Karpas-422 (cell line): ENCODE measurements at places on chromosomes 12 and 14. TPM values are rescaled to one million over a fixed set of nuclear protein-coding genes. Genes with fewer than 3 reads are reported as not detected.

The LRIG3 gene
- not detected in 2 replicates for total RNA-seq

GRCh38 chr14:30002859-30003258 lies 75.2 kb upstream of the PRKD1 start:
- no peaks in the 10 kb centered on the region for H3K4me1 ChIP-seq
- no peak overlapping the region for H3K4me3 ChIP-seq
- no peak overlapping the region for H3K27ac ChIP-seq
- no peaks in the 10 kb centered on the region for H3K36me3 ChIP-seq
- no peak for DNase-seq

The DHRS2 gene
- total RNA-seq = 2.1 and 19.0 TPM in 2 replicates

The MGP gene
- total RNA-seq = not detected in 2 replicates

GRCh38 chr14:30058401-30058800 lies 130.8 kb upstream of the PRKD1 start:
- H3K4me3 ChIP-seq = no peak overlapping the region
- DNase-seq = no peak
- H3K27me3 ChIP-seq = no peaks in the 10 kb centered on the region
- H3K4me1 ChIP-seq = no peaks in the 10 kb centered on the region
- H3K27ac ChIP-seq = no peak overlapping the region
- no peaks in the 10 kb centered on the region for H3K36me3 ChIP-seq

GRCh38 chr12:77953528-77954205 lies 123.0 kb downstream of the NAV3 start:
- no peak overlapping the region for H3K27ac ChIP-seq
- H3K27me3 ChIP-seq = no peaks in the 10 kb centered on the region
- no peaks in the 10 kb centered on the region for H3K36me3 ChIP-seq
- H3K4me1 ChIP-seq = no peaks in the 10 kb centered on the region
- DNase-seq = no peak
- H3K4me3 ChIP-seq = no peak overlapping the region
